Foreskin keratinocyte (primary cell): ENCODE measurements at places on chromosomes 2 and 18. TPM values are rescaled to one million over a fixed set of nuclear protein-coding genes. Genes with fewer than 3 reads are reported as not detected.

ACMSD gene
- total RNA-seq: not detected in 2 replicates

APCDD1 gene
- total RNA-seq: 2.8 and 5.6 TPM in 2 replicates

AQP12B gene
- not detected in 2 replicates for total RNA-seq

PRKD3 gene
- 28.8 and 29.8 TPM in 2 replicates for total RNA-seq

OR6B2 gene
- not detected in 2 replicates for total RNA-seq

TUBA3E gene
- not detected in 2 replicates for total RNA-seq

DSC1 gene
- 0.35 and 0.44 TPM in 2 replicates for total RNA-seq

SCYGR7 gene
- total RNA-seq: not detected in 2 replicates

CGREF1 gene
- total RNA-seq: 0.49 and 1.6 TPM in 2 replicates

COX5B gene
- 225 and 247 TPM in 2 replicates for total RNA-seq

COL4A3 gene
- total RNA-seq: 0.07 and 0.34 TPM in 2 replicates

DNA sequence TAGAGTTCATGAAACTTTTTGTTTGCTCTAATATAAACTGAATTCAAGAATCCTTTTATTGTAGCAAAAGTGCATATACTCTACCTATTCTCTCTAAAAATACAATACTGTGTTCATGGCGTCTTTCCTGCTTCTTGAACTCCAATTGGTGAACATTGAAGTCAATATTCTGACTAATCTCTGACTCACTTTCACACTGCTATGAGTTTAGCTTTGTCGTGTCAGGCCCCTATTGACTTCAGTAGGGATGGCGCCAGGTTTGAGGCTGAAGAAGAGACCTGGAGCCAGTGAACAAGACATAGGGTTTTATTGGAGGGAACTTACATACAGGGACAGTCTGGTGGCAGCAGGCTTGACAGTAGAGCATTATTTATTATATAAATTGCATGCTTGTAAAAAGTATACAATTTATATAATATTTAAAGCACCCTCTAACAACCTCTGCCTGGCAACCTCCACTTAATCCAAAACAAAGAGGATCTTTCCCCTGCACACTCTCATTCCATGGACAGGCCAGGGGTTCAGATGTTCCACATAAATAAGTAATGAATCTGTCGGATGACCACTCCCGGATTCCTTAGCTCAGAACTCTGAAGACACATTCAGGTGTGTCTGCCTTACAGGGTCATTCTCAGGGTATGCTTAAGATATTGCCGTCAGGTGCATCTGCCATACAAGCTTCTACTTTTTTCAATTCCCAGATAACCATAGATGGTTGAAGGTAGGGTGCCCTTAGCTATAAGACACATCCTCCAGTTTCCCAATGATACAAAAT lies 141.0 kb downstream of the CERS6 start:
- DNase-seq: peak; percentile 61

DNA sequence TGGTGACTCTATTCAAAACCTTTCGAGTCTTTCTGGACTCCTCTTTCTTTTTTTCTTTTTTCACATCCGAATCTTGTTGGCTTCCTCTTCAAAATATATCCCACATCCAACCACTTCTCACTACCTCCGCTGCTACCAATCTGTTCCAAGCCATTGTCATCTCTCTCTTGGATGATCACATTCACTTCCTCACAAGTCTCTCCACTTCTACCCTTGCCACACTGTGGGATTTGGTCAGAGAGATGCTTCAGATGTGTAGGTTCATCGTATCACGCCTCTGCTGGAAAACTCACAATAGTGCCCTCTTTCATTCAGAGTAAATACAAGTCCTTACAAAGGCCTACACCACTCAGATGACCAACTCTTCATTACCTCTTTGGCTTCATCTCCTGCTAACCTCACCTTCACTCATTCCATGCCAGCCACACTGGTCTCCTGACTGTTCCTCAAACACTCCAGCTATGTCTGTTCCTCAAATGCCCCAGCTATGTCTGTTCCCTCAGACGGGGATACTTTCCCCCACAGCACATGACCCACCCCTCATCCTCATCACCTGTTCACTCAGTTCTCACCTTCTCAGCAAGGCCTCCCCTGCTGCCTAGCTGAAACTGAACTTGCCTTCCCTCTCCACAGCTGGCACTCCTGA lies 67.2 kb upstream of the PELI1 start:
- no peak for DNase-seq

- DNase-seq: no peak
Measured at GRCh38 chr2:221255862-221256261, 316.2 kb downstream of the EPHA4 start.

DNA sequence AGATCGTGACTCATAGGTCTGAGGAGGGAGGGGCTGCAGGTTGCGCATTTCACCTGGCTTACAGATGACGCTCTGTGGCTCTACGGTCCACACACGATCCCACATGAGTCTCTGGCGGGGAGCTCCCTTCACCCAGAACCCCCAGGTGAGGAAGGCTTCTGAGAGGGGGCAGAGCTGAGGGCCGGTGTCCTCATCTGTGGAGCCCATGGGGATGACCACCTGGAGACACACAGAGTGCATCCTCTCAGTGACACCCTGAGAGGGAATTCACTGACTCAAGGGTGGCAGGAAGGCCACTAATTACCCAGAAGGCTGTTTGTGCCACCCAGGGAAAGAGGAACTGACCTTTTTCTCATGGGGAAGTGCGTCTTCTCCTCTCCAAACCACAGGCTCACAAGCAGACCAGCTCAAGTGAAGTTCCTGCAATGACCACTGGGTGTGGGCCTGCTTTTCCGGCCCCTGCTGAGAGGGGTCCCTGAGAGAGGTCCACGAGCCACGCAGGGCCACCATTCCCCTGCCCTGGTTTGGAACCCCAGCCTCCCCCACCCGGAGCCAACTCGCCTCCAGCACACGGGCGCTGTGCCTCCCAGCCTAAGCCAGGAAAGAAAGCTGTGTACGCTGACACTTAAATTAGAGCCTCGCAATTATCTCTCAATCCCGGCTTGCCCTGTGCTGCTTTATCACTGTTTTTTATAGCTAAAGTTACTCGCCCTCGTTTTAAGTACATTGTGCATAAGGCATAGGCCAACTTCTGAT lies 114.1 kb downstream of the BCL11A start:
- no peak for DNase-seq

- no peak for DNase-seq
Measured at GRCh38 chr2:236015171-236015570, 153.0 kb downstream of the GBX2 start.

DNA sequence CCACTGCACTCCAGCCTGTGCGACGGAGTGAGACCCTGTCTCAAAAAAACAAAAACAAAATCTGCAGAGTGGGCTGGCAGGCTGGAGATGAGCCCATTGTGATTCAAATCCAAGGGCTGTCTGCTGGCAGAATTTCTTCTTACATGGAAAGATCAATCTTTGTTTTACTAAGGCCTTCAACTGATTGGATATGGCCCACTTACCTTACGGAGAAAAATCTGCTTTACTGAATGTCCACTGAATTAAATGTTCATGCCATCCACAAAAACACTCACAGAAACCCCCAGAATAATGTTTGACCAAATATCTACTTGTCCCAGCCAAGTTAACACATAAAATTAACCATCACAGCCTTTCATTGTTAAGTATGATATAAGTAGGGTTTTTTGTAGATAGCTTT lies 8.3 kb upstream of the FMNL2 start:
- DNase-seq: no peak

GRCh38 chr2:38515155-38516074 lies 87.3 kb downstream of the HNRNPLL start:
- peak; percentile 84 for DNase-seq

- no peak for DNase-seq
Measured at GRCh38 chr18:59928201-59928600, 28.4 kb downstream of the PMAIP1 start.

- DNase-seq: no peak
Measured at GRCh38 chr2:237616373-237616733, 11.0 kb upstream of the LRRFIP1 start.

GRCh38 chr2:218957671-218958070 lies 1.8 kb upstream of the CDK5R2 start:
- no peak for DNase-seq

DNA sequence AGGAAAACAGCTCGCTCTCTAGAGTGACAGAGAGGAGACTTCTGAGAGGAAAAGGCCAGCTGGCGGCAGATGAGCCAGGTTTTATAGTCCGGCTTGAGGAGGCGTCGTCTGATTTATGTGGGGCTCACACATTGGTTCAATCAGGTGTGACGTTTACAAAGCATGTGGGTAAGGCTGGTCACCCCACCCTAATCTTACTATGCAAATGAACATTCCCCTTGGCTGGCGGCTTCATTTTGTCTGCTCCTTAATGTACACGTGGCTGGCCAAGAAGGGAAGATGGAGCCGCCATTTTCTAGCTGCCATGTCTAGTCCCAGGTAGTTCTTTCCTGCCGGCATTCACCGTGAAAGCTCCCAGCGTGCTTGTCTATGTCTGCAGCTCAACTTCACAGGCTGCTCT lies 299.1 kb upstream of the SPRED2 start:
- no peak for DNase-seq

DNA sequence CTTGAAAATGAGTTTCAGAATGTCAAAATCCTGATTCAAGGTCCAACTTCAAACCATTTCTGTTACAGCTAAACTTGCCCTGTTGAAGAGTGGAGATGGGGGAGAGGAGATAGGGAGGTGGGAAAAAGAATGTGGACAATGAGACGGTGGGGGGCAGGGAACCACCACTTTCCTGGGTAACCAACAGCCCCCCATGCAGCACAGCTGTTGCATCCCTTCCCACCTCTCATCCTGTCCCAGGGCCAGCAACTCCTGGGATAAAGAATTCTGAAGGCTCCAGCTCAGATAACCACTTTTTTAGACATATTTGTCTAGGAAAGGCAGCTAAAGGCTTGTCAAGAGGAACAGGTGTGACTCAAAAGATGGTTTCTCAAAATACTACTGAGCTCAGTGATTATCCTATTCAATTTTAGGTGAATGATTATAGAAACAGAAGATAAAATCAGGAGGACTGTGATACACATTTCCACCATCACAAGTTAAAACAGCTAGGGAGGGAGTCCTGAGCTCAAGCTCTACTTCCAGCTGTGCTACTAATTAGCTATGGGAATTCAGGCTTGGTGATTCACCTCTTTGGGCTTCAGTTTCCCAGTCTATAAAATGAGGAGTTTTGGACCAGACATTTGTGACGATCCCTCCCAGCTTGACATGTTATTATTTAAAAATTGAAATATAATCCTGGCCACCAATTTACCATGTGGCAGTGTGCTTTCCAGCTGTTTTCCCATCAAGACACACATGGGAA lies 36.3 kb downstream of the HDHD2 start:
- DNase-seq: no peak

DNA sequence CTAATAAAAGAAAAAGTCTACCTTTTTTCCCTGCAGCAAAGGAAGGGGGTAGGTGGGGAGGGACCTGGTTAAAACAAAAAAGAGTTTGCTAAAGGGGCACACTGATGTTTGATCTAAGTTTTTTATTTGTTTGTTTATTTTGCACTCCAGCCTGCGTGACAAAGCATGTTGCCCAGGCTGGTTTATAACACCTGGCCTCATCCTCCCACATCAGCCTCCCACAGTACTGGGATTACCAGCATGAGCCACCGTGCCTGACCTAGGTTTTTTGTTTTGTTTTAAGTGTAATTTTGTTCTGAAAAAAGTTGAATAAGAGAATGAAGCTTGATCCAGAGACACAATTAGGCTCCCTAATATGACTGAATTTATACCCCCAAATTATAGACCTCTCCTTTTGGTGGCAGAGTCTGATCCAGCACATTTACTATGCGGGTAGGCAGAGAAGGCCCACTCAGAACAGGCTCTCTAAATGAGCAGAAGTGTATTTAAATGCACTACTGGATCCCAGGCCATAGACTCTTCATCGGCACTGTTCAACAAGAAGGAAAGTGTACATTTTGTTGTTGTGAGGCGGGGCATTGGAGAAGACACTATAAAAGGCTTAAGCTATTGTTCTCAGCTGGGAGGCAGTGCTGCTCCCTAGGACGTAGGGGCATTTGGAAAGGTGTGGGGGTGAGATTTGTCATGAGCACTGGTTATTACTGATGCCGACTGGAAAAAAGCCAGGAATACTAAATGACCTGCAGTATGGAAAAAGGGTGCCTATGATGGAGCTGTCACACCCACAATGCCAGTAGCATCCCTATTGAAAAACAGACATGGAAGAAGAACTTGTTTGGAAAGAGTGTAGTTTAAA lies 32.4 kb downstream of the MRPS9 start:
- no peak for DNase-seq

- DNase-seq: no peak
Measured at GRCh38 chr2:40448476-40449079, 3.3 kb downstream of the SLC8A1 start.

GRCh38 chr18:70334728-70335329 lies 46.0 kb downstream of the SOCS6 start:
- DNase-seq: peak; percentile 38

- DNase-seq: no peak
Measured at GRCh38 chr2:12642332-12642731, 74.4 kb upstream of the TRIB2 start.

GRCh38 chr2:150081775-150082481 lies 405.5 kb downstream of the RND3 start:
- no peak for DNase-seq

GRCh38 chr2:102253140-102253752 lies 58.1 kb upstream of the IL1RL1 start:
- DNase-seq: no peak

- DNase-seq: no peak
Measured at GRCh38 chr2:209523867-209524266, 100.0 kb downstream of the MAP2 start.

GRCh38 chr18:2889761-2890192 lies 43.0 kb downstream of the EMILIN2 start:
- peak; percentile 43 for DNase-seq

- DNase-seq: no peak
Measured at GRCh38 chr2:41602341-41602740, 445.5 kb upstream of the PKDCC start.

- no peak for DNase-seq
Measured at GRCh38 chr18:63686871-63687270, 15.9 kb upstream of the SERPINB11 start.

DNA sequence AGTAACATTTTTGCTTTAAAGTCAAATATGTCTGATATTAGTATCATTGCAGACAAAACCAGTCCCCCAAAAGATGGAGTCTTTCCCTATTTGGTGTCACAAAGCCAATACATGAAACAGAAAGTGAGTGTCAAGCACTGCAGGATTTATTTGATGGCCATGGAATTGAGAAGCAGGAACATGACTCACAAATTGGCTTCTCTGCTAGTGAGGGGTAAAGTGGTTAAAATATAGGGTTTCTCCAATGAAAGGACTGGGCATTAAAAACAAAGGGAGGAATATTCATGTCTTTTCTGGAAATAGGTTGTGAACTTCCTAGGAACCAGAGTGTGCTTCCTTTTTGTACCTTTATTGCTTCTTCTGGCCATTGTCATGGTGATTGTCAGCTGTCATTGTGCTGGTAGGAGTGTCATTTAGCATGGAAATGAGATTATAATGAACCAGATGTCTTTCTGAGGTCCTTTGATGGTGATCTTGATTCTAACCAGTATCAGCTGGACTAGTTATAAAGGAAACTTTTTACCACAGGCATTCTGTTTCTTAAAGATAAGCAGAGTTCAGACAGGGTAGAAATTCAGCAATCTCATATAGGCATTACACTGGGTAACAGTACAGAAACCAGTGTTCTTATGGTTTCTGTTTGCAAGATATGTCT lies 4.1 kb downstream of the REG1B start:
- no peak for DNase-seq
